ENCODE measurements at places on chromosomes 16 and 17. TPM values are rescaled to one million over a fixed set of nuclear protein-coding genes. Genes with fewer than 3 reads are reported as not detected.

DNA sequence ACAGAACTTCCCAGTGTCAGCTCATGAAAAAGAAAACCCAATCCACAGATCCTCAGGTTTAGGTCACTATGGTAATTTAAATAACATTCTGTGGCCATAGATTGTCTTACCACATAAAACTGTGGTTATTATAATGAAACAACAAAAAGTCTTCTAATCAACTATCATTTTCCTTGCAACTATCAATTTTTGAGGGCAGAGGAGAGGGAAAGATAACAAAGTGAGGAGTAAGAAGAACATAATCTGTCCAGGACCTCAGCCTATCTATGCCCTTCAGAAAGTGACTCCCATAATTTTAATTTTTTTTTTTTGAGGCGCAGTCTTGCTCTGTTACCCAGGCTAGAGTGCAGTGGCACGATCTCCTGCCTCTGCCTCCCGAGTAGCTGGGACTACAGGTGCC, 4.0 kb upstream of the GGNBP2 start:
- no peak for DNase-seq

GRCh38 chr16:64225036-64225435, 896.8 kb downstream of the CDH11 start:
- DNase-seq: no peak

DNA sequence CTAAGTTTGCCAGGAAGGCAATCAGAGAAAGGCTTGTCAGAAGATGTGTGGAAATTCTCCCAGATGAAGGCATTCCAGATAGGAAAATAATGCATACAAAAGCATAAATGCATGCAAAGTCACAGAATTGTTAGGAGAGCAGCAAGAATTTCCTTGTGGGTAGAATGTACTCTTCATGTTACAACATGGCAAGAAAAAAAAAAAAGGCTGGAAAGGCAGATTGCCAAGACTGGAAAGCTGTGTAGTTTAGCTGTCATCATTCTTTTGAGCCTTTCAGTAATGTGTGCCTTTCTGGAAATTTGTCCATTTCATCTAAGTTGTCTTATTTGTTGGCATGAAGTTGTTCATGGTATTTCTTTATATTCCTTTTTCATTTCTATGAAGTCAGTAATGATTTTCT, 71.0 kb upstream of the EFCAB3 start:
- DNase-seq: no peak

GRCh38 chr16:74031551-74031950, 265.1 kb upstream of the PSMD7 start:
- DNase-seq: no peak

DNA sequence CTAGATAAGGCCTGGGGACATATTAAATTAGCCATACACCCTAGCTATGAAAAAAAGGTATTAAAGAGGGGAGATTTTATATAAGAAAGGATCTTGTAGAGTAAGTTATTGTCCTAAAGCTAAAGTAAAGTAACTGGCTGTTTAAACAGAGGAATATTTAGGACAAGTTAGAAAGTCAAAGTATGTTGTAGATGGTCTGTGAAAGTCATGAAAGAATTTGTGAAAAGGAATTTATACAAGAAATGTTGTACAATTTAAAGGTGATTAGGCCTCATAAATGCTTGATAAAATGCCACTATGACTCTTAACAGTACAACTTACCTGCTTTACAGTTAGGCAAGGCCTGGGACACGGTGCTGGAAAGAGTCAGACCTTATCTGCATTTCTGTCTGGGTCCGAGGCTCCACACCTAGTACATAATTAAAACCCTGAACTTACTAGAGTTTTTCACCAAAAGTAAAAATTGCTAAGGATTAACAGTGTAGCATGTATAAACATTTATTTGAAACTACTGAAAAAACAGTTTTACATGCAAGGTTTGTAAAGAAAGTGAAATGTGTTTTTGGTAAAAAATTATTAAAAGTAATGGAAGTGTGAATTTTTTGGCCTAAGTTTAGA, 445.3 kb upstream of the TOM1L1 start:
- DNase-seq: no peak

GRCh38 chr16:17989255-17989654, 347.3 kb downstream of the NPIPA8 start:
- no peak for DNase-seq

Gene CCL4L2
- not detected for total RNA-seq

Gene KRT36
- not detected for total RNA-seq

Data from Caco-2 (cell line).